ENCODE measurements at places on chromosomes 12 and 14.
A peak's percentile ranks its signal among the peaks of the same experiment; 100 is the strongest.

DNA sequence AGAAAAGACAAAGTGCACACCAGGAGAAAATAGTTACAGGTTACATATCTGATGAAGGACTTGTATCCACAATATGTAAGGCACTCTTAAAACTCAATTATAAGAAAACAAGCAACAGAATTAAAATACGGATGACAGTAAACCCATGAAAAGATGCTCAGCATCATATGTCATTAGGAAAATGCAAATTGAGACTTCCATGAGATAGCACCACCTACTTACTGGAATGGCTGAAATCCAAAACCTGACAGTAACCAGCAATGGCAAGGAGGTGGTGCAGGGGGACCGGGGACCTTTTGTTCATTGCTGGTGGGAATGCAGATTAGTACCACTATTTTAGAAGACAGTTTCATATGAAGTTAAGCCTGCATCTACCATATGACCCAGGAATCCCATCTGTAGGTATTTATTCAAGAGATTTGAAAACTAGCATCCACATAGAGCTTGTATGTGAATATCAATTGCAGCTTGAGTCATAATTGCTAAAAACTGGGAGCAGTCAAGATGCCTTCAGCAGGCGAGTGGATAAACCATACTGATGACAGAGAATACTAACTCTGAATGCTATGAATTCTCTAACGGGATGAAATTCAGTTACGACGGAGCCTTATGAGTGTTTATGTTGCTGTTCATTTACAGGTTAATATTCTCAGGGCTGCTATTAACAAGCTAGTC, 43.9 kb upstream of the ASPG start:
- DNase-seq = no peak

DNA sequence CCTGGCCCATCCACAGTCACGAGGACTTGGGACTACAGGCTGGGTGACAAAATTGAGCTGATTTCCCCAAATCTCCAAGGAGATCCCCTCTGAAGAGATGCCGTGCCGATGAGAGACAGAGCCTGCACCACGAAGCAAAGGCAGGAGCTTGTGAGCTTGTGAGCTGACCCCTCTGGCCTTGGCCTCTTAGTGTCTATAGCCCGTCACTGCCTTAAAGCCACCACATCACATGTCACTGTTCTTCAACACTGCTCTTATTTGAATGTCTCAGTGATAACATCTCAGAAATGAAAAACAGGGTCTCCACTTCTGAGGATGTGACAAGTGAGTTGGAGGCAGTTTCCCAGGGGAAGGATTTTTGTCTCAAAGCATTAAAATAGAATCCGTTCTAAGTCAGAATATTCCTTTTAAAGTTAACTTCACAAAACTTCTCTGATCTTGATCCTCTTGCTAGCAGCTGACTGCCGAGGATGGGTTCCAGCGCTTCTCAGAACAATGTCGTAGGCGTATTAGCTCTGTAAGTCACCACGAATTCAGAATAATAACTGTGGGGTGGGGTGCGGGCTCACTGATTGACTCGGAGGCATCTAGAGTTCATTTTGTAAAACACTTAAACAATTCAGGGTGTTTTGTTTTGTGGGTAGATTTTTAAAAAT, 37.5 kb downstream of the CHST11 start:
- peak; percentile 67 for DNase-seq

- no peak for DNase-seq
Observed at GRCh38 chr12:109670731-109671130, 42.9 kb upstream of the FAM222A start.

DNA sequence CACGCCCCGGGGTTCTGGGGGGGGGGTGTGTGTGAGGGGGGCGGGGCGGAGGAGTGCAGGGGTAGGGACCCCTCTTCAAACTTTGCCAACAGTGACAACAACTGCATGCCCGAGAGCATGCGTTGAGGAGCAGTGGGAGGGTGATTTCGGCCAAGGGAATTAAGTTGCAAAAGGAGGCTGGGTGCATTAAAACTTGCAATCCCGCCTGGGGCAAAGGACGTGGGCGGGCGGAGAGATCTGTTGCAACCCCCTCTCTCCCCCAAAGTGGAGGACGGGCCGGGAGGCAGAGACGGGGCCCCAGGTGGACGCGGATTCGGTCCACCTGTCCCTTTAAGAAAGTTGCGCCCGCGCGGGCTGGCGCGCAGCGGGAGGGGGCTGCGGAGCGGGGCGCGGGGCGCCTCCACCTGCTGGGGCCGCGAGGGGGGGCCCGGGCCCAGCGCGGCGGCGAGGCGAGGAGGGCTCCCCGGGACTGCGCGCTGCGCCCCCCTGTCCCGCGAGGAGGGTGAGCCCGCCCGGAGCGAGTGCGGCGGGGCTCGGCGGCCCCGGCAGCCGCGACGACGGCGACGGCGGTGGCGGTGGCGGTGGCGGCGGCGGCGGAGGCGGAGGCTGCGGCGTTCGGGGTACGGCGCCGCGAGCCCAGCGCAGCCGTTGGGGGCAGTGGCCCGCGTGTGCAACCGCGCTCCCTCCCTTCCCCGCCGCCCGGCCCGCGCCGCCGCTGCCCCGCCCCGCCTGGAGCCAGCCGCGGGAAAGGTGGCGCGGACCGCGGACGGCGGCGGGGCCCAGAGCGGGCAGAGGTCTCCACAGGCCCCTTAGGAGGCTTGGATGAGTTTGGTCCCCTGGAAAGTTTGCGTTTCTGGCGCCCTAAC, 530 bp upstream of the FOXN4 start:
- no peak for DNase-seq

- DNase-seq = no peak
Observed at GRCh38 chr12:67578976-67579661, 69.4 kb upstream of the DYRK2 start.

GRCh38 chr12:25326326-25326725, 75.6 kb upstream of the KRAS start:
- DNase-seq = no peak

- no peak for DNase-seq
Observed at GRCh38 chr12:1305063-1305434, 289.3 kb downstream of the FBXL14 start.

DNA sequence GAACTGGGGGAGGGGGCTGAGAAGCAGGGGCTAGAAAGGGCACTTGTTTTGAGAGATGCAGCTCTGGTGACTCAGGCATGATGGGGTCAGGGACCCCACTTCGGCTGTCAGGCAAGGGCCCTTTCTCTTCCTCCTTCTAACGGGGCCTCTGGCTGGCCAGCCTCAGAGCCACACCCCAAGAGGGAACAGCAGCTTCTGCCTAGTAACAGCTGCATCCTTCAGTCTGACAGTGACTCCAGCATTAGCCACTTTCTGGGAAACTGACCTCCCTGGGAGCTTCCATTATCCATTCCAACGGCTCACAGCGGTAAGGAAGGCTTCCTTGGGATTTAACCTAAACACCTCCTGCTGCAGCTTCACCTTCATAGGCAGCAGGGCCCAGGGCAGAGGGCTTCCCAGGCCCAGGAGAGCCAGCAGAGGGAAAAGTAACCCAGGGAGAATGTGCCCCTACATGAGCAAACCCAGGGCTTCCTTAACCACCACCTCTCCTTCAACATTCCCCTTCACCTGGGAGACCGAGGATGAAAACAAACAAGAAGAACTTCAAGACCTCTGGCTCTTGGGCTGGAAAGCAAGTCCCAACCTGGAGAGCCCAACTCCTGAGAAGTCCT, 2.7 kb downstream of the NCKAP5L start:
- DNase-seq = no peak

DNA sequence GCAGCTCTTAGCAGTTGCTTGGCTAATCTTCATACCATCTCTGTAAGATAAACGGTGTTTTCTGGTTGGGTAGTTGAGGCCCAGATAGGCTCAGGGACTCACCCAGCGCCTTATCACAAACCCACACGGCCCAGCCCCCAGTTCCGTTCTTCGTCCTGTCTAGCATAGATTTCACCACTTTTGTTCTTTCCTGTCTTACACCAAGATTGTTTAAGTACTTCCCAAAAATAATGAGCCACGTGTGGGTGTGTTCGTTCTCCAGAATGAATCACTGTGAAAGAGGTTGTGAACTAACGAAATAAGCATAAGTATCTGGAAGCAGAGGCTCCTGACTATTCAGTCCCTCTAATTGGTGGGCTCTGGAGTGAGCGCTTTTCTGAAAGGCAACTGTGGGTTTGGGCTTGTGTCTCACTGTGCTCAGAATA, 21.4 kb downstream of the ACVR1B start:
- peak; percentile 45 for DNase-seq

DNA sequence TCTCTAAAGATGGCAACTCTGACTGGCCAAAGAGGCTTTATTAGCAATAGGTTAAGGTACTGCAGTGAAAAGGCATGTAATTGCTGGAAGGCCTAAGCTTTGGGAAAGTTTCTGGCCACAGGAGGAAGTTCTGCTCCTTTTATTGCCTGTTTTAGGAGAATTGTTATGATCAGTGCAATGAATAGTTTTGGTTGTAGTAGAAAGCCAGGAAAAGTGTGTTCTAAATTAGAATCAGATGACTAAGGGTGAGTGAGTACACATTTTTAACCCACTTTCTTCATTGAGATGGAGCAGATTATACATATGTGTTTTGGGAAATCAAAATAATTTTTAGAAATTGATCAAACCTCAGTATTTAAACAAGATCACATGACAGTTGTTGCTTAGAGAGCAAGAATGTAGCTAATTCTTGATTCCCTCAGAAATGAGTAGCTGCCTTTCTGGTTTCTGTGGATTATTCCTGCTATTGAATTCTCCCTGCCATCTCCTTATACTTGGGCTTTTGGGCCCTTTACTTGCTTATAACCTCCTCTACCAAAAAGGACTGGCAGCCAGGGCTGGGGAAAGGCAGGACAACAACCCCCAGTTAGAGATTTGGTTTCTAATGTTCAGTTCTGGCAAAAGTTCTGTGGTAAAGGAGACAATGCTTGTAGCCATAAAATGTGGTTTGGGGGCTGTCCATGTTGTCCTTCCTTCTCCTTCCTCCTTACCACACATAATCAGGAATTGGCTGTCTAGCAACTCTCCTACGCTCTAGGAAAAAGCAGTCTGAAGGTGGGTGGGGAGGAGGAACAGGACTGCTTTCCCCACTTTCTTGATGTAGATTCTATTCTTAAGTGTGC, 217.1 kb downstream of the SLC38A4 start:
- DNase-seq = no peak

- no peak for DNase-seq
Observed at GRCh38 chr12:124753228-124753591, 110.5 kb downstream of the SCARB1 start.

GRCh38 chr12:49730568-49731101, 10.7 kb upstream of the TMBIM6 start:
- no peak for DNase-seq

DNA sequence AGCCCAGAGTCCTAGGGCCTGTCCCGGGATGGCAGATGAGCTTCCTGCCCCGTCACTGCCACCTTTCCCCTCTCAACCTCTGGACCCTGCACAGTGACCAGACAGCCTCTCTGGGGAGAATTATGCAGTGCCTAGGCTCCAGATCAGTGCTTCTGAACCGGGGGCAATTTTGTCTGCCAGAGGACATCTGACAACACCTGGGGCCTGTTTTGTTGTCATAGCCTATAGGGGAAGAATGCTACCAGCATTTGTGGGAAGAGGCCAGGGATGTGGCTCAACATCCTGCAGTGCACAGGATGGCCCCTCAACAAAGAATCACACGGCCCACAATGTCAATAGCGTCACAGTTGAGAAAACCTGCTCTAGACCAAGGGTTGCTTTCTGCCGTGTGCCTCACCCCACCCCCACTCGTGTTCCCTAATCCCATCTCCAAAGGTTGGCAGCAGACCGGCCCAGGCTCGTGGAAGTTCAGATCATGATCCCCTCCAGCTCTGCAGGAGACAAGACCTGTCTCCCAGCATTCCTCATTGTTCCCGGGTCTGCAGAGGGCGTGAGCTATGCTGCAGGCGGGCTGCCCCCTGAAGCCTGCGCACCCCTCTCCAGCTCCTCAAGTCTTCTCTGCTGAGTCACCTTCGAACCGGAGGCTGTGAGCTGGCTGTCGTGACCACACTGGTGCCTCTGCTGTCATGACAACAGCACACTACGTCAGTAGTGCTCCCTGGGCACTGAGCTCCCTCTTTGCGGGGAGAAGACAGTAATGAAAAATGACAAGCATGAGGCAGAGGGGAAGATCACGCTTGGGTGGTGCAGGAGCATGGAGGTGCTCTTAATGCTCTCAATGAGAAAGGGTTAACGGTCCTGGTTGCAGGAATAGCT, 2.0 kb upstream of the GAPDH start:
- DNase-seq = peak; percentile 78

DNA sequence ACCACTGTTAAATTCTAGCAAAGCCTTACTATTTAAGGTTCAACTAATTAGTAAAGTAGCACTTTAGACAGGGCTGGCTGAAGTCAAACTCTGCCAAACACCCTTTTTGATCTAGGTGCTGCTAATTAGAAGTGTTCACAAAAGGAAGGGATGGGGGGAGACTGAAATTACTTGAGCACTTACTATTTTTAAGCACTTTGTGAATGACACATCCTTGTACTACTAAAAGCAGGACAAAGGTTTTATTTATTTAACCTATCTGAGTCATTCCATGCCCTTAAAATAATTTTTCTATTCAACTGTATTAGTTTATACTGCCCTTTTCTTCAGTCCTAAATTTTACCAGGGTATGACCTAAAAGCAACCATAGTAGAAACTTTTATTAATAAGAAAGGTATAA, 20.1 kb downstream of the MBIP start:
- no peak for DNase-seq

GRCh38 chr12:51082561-51083125, 753 bp downstream of the CSRNP2 start:
- peak; percentile 15 for DNase-seq

- no peak for DNase-seq
Observed at GRCh38 chr12:68432622-68433021, 100.5 kb upstream of the MDM1 start.

DNA sequence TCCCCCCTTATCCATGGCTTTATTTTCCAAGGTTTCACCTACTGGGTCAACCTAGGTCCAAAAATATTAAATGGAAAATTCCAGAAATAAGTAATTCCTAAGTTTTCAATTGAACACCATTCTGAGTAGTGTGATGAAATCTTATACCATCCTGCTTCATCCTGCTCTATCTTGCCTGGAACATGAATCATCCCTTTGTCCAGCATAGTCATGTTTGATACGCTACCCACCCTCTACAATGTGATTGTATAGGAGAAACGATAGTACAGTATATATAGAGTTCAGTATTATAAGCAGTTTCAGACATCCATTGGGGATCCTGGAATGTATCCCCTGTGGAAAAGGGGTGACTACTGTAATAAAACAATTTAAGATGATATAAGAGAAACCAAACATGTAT, 62.2 kb downstream of the IFNG start:
- DNase-seq = no peak

GRCh38 chr12:5768581-5769196, 176.4 kb downstream of the ANO2 start:
- no peak for DNase-seq

DNA sequence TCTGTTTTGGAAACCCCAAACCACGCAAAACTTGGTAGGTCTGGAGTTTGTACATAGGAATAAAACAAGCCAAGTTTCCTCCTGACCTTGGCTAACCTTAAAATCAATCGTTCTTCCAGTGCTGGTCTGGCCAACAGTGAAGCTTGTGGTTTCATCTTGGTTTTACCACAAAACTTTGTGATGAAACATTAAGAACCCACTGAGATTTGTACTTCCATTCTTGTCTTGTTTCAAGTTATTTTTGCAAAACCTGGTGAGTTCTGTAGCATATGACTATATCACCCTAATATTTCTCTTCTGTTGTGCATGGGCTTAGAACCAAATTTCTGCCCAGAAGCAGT, 26.4 kb downstream of the SIX1 start:
- DNase-seq = no peak

GRCh38 chr12:51589060-51589459, 2.0 kb upstream of the SCN8A start:
- DNase-seq = no peak

All from stimulated activated CD4-positive, alpha-beta T cell treated with anti-CD3 and anti-CD28 coated beads, Interleukin-4, amount 100 ng/mL, for 1 hour (primary cell).